Daoy (cell line): ENCODE measurements at places on chromosomes 16 and 17. TPM values are rescaled to one million over a fixed set of nuclear protein-coding genes. Genes with fewer than 3 reads are reported as not detected.

Gene TLCD3B
- not detected in 2 replicates for total RNA-seq

Gene SLC13A2
- not detected in 2 replicates for total RNA-seq

Gene COPZ2
- 0.57 and 5.5 TPM in 2 replicates for total RNA-seq

Gene PLA2G10
- not detected in 2 replicates for total RNA-seq

Gene AIPL1
- not detected in 2 replicates for total RNA-seq

Gene DUS2
- total RNA-seq = 15.9 and 19.8 TPM in 2 replicates

Gene TP53TG3D
- total RNA-seq = 3.0 and 3.2 TPM in 2 replicates

Gene SCARF1
- 2.1 and 4.0 TPM in 2 replicates for total RNA-seq

Gene GNG13
- total RNA-seq = not detected in 2 replicates

Gene DNAI2
- not detected in 2 replicates for total RNA-seq

Gene PDIA2
- total RNA-seq = 0.46 TPM in 1 of 2 replicates, not detected in the other

Gene BICDL2
- not detected in 2 replicates for total RNA-seq

Gene KARS1
- 198 and 234 TPM in 2 replicates for total RNA-seq

Gene SLC52A1
- not detected in 2 replicates for total RNA-seq
